ENCODE measurements at places on chromosomes 2 and 18.

DNA sequence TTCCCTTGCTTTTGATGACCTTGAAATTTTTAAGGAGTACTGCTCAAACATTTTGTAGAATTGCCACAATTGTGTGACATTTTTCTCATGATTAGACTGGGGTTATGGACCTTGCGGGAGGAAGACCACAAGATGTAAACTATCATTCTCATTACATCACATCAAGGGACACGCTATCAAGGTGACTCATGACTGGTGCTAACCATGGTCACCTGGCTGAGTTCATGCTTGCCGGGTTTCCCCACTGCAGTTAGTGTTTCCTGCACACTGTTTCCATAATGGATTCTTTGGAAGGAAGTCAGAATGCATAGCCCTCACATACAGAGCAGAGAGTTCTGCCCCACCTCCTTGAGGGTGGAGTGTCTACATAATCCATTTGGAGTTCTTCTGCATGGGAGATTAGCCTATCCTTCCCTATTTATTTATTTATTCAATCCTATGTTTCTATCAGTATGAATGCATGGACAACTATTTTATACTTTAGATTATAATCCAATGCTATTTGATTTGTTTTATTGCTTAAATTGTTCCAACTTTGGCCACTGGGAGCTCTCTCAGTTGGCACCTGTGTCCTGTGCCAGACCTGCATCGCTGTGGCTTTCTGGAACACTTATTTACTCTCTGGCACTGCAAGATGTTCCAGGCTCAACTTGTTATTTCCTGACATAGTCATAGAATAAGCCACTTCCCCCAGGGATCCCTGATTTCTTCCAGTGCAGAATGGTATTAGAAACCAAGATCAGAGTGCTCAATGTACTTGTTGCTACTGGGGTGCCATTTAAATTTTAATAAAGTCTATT, 6.0 kb downstream of the MC2R start:
- no peak for DNase-seq

GRCh38 chr2:193279361-193279760, 1084.6 kb upstream of the TMEFF2 start:
- no peak for DNase-seq

DNA sequence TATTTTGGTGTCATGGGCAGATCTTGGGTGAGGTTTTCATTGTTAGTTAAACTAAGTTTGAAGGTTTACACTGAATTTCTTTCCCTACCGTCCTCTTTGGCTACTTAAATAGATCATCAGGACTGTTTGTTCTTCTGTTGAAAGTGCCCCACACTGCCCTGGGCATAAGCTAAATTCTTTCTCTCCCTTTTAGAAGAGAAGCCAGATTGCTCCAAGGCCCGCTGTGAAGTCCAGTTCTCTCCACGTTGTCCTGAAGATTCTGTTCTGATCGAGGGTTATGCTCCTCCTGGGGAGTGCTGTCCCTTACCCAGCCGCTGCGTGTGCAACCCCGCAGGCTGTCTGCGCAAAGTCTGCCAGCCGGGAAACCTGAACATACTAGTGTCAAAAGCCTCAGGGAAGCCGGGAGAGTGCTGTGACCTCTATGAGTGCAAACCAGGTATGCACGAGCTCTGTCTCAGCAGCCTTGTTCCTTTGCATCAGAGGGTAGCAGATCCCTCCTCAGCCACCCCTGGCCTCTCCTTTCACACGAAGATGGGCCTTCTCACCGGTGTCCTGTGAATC, 85.6 kb downstream of the CRIM1 start:
- DNase-seq, result no peak

GRCh38 chr2:218883491-218884490, 3.1 kb downstream of the WNT10A start:
- DNase-seq, result no peak

GRCh38 chr2:173775440-173775839, 189.7 kb downstream of the SP3 start:
- DNase-seq, result no peak

- DNase-seq, result no peak
Observed at GRCh38 chr18:76458522-76459311, 36.3 kb downstream of the ZNF516 start.

GRCh38 chr18:79708412-79708811, 28.8 kb downstream of the CTDP1 start:
- no peak for DNase-seq

DNA sequence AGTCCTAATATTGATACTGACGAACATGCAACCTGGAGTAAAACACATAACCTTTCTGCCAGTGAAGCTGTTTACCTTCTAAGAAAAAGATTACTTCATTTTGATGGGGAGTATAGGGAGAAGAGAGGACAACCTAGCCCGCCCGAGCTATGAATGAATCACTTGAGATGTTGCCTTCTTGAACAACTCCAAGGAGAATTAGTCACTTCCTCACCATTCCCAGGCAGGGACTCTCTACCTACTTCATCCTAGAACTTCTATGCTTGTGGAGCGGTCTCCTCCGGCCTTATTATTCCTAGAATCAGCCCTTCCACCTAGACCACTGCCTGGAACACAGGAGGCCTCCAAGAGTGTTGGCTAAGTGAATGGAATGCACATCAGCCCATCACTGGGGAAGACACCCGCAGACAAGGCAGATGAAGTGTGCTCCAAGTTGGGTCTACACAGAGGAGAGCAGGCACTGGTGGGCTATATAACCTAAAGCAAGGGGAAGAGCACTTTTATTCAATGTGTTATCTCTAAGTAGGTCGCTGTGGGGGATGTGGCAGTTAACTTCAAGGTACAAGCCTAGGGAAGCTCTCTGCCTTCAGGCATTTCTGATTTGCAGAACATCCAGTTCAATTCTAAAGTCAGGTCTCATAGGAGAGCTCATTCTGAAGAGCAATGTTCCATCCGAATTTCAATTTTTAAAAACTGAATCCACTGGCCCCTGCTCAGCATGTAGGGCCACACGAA, 57.4 kb downstream of the STK39 start:
- DNase-seq, result no peak

Measured in substantia nigra (tissue), 51 donors.